ENCODE measurements at places on chromosomes 2 and 18.

DNA sequence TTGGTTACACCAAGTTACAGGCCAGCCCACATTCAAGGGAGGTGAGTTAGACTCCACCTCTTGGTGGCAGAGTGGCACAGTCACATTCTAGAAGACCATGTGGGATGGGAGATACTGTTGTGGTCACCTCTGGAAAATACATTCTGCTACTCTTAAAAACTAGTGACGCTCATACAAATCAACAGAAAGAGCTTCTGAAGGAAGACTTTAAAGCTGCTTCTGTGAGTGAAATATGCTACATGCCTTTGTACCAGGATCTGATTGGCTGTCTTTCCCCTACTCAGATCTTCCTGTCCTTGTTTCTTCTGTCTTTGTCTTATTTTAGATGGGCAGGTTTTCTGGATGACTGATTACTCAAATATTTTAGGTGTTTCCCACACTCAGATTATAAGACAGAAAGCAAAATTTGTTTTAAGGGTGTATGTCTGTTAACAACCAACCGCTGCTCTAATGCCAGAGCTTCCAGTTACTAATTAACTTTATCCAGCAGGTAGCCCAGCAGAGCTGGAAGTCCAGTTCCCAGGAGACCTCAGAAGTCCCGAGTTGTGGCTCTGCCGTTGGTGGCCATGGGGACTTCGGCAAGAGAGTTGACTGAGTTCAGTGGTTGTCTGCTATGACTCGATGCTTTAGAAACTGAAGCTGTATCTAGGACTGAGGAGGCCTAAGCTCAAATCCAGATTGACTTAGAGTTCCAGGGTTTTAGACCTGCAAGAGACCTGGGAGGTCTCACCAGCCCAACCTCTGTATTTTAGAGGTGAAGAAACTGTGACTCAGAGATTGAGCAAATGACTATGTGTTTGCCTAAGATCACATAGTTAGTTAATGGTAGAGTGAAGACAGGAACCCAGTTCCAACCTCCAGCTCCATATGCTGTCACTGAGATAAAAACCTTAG lies 7.4 kb downstream of the IL1R2 start:
- no peak for DNase-seq

DNA sequence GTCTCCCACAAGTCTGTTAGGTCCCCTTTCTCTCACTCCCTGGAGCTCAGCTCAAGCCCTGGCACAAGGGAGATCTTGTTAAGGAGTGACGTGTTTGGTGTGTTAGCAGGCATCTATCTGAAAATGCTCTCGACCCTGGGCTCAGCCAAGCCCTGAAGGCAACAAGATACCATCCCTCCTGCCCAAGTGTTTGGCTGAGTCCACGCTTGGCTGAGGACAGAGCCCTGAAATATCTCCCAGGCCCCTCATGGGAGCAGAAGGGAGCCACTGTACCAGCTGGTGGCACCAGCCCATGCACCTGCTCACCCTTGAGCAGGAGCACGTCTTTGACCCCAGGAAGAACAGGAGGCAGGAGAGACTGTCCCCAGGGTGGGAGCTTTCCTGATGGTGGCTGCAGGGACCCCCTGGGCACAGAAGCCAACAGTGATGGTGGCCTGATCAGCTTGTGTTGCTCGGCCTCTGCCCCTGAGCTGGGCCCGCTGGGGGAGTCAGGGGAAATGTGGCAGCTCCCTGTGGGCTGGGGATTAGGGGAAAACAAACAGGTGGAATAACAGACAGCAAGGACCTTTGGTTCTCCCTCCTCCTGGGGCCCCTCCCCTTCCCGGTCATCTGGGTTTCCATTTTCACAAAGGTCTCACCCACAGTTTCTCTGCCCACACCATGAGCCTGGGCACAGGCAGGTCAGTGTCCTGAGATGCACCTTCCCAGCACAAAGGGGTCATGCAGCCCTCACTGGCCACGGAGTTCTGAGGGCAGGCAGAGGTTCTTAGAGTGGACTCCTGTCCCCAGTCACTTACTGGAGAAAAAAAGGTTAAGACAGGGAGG lies 91.6 kb downstream of the RHOB start:
- DNase-seq, result no peak

GRCh38 chr2:176636401-176636800 lies 367.2 kb downstream of the MTX2 start:
- no peak for DNase-seq

- no peak for DNase-seq
Observed at GRCh38 chr2:10980886-10981425, 69.2 kb downstream of the KCNF1 start.

- DNase-seq, result no peak
Observed at GRCh38 chr2:187774551-187775071, 220.4 kb upstream of the TFPI start.

DNA sequence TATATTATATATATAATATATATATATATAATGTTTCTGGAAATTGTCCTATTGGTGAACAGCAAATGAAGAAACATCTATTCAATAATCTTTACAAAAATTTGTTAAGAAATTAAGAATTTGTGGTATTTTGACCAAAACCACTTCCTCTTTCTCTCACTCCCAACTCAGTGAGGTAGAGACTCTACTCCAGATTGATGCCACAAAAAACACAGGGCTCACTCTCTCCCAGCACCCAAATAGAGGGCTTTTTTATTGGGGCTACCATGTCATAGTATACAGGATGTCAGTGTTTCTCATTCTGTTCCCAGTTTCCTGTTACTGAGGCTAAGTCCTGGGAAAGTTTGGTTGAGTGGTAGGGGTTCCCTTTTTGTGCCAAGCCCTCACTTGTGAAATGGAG lies 1155.4 kb downstream of the BCL11A start:
- DNase-seq, result peak; percentile 9

DNA sequence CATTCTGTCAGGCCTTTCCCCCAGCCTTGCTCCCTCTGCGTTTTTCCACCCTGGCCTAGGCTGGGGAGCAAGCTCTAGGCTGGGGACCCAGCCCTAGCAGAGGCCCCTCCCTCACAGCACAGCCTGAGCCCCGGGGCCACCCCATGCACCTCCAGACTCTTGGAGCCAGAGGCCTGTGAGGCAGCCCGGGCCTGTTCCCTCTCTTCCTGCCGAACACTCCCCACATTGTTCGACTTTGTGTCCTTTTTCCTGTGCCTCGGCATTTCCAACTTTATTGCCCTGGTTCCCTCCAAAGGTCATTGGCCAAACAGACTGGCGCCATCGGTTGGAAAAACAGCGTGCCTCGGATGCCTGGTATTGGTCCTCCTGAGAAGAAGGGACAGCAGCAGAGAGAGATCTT lies 79.7 kb downstream of the HS1BP3 start:
- no peak for DNase-seq

DNA sequence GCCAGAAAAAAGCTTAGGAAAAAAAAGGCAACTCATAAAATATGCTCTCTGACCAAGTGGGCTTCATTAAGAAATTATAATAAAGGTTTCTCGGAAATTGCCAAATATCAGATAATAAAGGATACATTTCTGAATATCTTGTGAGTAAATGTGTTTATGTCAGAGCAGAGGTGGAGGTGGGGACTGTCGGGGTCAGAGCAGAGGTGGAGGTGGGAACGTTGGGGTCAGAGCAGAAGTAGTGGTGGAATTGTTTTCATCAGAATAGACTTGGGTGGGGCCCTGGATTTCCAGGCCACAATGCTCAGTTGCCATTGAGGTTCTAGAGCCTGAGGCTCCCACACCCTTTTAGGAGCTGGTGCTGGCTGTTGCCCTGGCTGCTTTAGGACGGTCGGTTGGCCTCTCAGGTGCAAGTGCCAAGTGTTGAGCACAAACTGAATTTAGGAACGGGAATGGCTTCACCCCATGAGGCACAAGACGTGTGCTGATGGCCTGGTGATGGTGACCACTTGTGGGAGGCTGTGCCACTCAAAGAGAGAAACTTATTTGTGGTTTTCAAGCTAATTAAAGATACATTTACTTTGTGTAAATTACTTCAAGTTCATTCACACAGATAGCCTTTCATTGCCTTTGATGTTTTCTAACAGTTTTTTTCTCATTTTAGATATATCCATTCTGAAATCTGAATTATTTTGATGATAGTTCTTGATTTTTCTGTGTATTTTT lies 131.5 kb downstream of the ATP9B start:
- DNase-seq, result peak; percentile 34

DNA sequence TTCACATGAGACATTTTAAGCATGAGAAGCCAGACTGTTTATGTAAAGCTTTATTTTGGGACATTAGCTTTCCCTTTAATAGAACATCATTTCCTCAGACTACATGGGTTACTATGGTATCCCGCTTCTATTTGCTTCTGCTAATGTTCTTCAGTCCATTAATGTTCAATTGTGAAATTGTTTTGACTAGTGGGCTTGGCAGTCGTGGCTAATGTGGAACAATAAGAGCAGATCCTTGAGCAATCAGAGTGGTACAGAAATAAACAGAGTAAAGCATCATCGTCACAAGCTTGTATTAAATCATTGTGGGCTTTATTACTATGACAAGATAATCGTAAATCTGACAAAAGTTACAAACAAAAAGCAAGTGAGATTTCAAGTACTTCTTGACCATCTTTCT lies 60.2 kb downstream of the PDE1A start:
- DNase-seq, result no peak

- peak; percentile 28 for DNase-seq
Observed at GRCh38 chr18:3008541-3008940, 4.4 kb downstream of the LPIN2 start.

- DNase-seq, result no peak
Observed at GRCh38 chr2:53896864-53897263, 37.1 kb upstream of the GPR75 start.

DNA sequence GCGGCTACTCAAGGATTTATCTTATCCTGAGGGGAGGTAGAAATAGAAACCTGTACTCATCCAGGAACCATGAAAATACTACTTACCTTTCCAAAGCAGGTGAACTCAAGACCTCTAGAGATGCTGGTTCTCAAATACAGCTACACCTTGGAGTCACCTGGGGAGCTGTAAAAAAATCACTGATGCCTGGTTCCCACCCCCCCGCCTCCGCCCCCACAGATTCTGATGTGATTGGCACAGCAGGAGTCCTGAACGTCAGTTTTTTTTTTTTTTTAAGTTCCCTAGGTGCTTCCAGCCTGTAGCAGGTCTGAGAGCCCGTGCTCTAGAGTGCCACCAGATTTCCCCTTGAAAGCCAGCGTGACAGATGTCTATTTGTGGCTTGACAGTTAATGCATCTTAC lies 113.6 kb downstream of the MRO start:
- no peak for DNase-seq

DNA sequence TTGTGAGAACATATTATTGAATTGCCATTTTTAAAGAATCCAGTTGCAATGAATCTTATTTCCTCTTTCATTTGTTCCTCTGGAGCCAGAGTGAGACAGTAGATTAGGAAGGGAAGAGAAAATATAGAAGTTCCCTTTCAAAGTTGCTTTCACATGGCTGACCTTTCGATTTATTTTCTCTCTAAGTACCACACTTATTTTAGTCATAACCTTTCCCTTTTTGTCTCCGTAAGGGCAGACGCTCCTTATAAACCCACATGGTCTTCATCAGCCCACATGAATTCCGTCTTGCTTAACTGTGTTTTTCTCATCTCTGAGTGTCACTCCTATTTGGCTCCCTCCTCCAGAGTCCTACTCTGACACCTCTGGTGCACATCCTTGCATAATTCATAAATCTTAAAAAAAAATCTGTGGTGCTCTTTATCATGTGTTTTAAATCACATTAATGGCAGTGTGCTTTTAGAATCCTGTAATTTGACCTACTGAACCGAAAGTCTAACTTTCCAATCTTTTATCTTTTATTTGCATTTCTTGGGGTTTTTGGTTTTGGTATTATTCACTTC lies 38.5 kb upstream of the ZNF396 start:
- peak; percentile 86 for DNase-seq

DNA sequence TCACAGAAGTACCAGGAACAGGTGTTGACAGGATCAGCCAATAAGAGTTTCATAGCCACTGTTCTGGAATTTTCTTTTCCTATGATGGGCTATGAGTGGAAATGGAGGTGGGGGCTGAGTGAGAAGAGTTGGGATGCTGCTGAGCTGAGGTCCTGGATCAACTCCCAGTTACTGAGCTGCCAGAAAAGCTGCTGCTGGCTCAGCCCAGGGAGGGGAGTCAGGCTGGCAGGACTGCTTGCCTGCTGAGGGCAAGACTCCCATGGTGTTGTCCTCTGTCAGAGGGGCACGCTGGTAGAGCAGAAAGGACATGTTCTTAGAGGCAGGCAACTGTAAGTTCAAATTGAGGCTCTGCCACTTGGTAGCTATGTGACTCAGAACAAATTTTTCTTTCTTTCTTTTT lies 11.8 kb downstream of the TPGS2 start:
- no peak for DNase-seq

- no peak for DNase-seq
Observed at GRCh38 chr18:37251679-37252078, 313.9 kb downstream of the CELF4 start.

DNA sequence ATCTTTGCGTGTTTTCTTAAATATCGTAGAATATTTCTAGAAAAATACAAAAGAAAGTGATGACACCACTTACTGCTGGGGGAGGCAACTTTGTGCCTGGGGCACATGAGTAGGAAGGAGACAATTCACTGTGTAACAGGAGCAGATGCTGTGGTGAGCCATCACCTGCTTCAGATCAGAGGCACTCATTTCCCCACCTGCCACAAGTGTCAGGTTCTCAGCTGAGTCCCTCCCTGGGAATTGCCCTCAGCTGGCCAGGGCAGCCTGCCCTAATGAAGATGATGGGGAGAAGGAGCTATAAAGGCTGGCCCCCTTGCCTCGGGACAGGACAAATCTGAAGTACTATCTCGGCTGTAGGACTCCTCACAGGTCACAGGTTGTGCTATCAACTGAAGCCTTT lies 322.8 kb downstream of the STK39 start:
- no peak for DNase-seq

DNA sequence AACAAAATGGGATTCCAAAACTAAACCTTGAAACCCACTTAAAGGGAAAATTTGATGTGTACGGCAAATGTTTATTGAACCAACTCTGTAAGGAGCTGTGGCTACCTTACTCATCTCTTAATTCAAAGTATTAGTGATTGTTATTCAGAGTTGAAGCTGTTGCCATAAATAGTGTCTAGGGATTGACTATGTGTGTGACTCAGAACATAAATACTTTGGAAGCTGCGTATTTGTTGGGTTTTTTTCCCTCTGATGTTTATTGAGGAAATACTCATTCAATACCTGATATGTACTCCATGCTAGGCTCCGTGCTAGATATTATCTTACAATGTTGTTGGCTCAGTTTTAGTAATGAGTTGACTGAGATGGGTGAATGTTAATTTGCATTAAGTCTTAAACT lies 90.4 kb downstream of the PTRHD1 start:
- DNase-seq, result no peak

DNA sequence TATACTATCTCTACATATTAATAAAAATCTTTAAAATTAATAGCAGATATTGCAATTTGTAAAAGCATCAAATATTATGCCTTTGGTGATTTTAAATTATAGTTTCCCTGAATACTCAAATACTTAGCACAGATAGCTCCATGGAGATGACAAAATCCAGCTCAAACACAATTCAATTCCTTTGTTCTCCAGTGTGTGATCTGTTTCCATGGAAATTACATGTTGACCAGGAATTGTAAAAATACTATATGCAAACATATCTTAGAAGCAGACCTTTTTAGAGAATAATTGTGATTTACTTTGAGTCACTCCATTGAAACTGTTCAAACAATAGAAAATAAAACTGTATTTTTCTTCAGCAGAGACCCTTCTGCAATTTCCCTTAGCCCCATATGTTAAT lies 68.3 kb downstream of the FAM161A start:
- no peak for DNase-seq
